ENCODE measurements at places on chromosomes 3 and 15.
A peak's percentile ranks its signal among the peaks of the same experiment; 100 is the strongest.

DNA sequence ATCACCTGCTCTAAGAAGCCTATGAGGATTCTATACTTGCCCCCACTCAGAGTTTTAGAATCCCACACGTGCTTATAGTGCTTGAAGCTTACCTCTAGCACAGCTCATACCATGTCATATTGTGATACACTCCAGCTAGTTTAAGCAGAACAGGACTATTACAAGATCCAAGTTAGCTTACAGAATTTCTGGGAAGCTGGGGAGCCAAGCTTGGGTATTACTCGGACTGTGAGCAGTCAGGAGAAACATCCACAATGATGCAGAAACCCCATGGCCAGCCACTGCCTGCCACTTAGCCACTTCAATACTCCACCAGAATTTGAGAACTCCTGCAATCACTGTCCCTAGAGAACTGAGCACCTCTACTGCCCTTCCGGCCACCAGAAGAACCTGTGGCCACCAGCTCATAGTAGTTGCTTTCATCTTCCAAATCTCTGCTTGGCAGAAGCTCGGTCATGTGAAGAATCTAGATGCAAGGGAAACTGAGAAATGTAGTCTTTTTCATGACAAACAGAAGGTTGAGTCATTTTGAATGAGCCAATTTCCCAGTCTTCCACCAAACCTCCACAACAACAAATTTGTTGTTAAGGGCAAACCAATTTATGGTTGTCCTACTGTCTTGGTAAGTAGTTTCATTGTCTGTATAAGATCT, 27.7 kb upstream of the SSR3 start:
- DNase-seq: no peak

DNA sequence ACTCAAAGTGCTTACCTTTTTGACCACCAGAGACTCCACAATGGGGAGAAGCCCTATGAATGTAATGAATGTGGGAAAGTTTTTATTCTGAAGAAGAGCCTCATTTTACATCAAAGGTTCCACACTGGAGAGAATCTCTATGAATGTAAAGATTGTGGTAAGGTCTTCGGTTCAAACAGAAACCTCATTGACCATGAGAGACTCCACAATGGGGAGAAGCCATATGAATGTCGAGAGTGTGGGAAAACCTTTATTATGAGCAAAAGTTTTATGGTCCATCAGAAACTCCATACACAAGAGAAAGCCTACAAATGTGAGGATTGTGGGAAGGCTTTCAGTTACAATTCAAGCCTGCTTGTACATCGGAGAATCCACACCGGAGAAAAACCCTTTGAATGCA, 5.5 kb upstream of the ZNF35 start:
- no peak for DNase-seq

GRCh38 chr3:140315955-140316354, 361.9 kb upstream of the TRIM42 start:
- no peak for DNase-seq

DNA sequence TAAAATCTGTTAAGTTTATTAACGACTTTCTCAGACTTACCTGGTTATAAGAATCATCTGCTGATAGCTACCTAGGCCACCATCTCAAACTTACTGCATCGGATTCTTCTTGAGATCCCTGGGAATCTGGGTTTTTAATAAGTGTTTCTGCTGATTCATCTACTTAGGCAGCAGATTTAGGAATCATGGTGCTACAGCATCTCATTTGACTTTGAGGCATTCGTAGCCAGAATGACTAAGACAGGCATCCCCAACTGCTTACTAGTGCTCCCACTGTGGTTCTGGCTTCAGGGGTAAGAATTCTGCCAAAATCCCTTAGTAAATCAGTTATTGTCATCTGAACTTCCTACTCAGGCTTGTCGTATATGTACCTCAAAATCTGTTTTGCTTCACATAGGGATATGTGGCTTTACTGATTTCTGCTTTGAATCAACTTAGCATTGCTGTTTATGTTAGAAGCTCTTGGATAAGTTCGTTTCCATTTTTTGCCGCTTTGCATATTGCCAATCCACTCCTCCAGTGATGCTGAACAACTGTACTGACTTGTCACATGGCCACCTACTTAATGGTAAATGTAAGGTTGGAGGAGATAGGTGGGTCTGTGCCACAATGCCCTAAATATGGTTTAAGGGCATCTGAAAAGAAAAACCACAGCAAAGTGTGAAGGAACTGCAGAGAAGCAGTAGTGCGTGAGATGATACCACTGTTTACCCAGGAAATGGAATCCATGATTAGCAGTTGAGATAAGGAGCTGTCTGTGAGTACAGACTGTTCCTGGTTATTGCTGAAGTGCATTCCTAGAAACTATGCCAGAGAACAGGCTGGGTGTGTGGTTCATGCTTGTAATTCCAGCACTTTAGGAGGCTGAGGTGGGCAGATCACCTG, 60.3 kb downstream of the MAP6D1 start:
- DNase-seq: peak; percentile 81

DNA sequence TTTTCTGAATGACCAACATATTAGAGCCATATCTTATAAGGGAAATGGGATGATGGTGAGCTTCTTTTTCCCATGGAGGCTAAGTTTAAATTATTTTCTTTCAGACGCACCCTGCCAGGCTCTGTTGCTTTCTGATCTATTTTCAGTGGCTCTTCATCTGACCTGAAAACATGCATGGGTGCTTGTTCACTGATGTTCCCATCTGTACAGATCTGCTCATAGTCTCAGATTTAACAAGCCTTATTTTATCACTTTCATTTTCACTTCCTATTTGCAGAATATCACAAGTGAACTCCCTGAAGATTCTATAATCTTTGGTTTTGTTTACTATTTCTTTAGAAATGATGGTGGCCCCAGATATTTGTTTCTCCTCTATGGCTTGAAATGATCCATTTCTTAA, 31.1 kb upstream of the SUCLG2 start:
- no peak for DNase-seq

DNA sequence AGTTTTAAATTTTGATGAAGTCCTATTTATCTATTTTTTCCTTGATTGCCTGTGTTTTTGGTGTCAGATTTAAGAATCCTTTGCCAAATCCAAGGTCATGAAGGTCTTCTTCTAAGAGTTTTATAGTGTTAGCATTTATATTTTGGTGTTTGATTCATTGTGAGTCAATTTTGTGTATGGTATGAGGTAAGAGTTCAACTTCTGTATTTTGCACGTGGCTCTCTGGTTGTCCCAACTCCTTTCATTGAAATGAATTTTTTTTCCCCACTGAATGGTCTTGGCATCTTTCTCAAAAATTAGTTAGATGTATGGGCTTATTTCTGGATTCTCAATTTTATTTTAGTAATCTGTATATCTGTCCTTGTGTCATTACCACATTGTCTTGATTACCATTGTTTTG, 57.1 kb upstream of the STRIT1 start:
- no peak for DNase-seq

DNA sequence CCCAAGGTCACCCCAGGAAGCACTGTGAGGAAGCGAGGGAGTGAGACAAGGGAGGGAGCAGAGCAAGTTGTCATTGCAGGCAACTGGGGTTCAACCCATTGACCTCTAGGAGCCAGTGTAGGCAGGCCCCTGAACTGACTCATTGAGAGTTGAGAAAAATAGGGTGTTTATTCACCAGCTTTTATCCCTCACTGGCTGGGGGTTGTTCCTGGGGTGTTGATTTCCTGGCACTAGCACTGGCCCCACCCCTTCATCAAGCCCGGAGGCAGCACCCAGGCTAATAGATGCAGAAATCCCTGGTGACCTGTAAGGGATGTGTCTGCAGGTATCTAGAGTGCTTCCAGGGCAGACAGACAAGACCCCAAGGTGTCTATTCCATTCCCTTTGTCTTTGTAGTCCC, 183.9 kb downstream of the ARRDC4 start:
- DNase-seq: no peak

DNA sequence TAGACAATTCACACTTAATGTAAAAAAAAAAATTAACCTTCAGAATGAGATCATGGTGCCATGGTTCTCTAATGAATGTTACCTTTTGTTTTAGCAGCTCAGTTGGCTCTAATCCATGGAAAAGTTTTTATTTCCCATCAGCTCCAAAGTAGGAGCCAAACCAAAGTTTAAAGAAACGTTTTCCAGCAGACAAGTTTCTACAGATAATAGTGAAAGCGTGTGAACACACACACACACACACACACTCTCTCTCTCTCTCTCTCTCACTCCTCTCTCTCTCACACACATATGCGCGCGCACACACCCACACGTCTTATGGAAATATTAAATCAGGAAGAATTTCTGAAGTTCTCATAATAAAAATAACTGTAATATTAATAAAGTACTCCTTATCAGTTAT, 46.9 kb downstream of the MBNL1 start:
- no peak for DNase-seq

- DNase-seq: no peak
These were observed 3.0 kb downstream of the MEF2A start for GRCh38 chr15:99568625-99569352.

- no peak for DNase-seq
These were observed 16.1 kb downstream of the TNIK start for GRCh38 chr3:171444001-171444690.

DNA sequence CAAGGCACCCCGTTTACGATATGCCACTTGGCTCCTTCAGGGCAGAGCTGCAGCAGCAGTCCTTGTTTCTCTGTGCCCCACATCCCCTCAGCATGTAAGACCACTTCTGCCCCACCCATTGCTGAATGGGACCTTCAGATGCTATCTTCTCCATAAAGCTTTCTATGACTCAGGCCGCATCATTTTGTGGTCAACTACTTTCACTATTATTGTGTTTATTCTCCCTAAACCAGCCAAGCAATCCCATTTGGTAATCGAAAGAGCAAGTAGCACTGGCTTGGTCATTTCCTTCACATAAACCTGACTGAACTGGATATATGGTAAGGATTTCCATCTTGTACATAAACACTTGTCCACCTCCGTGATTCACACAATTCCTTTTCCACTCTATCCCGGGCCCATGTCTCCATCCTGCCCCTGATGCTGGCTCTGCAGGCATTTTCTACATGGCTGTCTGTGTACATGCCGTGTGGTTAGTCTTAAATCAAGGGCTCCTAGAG, 25.7 kb downstream of the LIPC start:
- DNase-seq: peak; percentile 62

- DNase-seq: no peak
These were observed 17.7 kb upstream of the GK5 start for GRCh38 chr3:142243134-142243533.

DNA sequence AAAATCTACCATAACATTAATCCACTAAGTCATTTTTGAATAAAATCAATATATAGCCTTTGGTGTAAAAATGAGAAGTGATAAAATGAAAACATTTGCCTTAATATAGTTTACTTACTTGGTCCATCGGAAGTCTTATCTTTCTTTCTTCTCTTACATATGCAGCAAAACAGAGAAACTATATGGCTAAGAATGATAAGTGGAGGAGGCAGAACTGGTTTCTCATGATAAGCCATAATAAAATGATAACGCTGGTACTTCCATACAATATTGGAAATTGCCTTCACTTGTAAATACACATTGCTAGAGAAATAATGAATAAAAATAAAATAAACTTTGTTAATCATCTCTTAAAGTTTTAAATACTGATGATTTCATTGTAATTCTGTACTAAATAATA, 47.8 kb upstream of the USP50 start:
- no peak for DNase-seq

DNA sequence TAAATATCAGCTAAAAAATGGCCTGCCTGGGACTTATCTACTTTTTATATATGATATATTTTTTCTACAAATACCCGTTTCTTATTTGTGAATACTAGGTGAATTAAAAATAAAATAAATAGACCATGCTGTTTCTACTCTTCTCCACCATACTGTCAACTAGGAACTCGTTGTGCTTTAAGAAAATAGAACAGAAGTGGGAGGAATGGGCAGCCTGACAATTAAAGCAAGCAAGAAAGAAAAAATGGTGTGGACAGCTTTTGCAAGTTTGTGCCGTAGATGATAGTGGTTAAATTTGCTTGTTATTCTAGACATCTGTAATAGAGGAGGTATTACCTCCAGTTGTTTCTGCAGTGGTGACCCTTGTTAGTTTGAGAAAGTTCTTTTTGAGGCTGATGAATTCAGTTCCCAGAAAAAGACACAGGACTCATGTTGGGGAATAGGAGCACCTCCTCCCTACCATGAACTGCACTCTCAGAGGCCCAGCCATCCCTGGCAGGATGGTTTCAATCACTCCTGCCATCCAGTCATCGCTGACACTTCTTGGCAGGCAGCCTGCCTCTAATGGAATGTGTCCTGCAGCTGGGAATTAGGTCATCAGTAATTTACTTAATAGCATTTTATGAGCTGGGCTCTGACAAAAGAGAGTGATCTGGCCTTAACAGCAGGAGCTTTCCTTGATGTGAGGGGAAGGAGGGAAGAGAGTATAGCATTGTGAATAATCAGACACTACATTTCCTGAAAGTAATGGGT, 105.0 kb upstream of the GAP43 start:
- peak; percentile 20 for DNase-seq

GRCh38 chr3:12895391-12896062, 54.2 kb upstream of the RPL32 start:
- no peak for DNase-seq

DNA sequence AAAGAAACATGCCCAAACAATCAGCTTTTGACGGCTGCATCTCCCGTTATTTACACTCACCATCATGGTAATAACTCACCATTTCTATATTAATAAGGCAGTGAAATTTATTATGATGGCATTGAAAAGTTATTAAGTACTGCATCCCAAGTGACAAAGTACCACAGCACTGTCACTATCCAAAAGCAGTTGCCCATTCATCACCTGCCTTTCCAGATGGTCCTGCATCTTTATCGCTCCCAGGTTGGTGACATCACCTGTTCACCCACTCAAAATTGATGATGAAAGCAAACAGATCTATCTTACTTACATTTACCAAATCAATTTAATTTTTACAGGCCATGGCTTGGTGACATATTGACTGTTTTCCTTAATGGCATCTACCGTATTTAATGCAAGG, 299.0 kb downstream of the MECOM start:
- DNase-seq: no peak

DNA sequence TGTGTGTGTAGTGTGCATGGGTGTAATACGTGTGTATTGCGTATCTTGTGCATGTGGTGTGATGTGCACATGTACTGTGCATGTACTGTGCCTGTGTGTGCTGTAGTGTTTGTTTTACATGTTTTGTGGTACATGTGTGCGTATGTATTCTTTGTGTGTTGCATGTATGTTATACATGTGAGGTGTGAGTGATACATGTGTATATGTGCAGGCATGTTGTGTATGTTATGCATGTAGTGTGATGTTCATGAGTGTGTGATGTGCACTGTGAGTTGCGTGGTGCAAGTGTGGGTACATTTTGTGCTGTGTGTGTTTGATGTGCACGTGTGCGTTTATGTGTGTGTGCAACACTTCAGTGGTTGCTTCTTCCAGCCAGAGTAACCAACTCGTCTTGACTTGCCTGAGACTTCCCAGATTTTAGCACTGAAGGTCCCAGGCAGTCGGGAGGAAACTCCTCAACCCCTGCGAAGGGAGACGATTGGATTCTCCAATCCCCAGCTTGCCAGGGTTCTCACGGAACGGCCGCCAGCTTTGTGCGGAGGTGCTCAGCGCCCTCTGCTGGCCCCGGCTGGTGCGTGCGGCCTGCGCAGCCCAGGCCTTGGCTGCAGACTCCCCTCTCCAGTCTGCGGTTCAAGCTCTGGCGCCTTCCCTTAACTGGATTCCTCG, 3.6 kb downstream of the GALNT15 start:
- DNase-seq: peak; percentile 28

- DNase-seq: no peak
These were observed 76.4 kb downstream of the USF3 start for GRCh38 chr3:113620091-113620490.
